ENCODE measurements at places on chromosomes 4 and X. TPM values are rescaled to one million over a fixed set of nuclear protein-coding genes. Genes with fewer than 3 reads are reported as not detected.

DNA sequence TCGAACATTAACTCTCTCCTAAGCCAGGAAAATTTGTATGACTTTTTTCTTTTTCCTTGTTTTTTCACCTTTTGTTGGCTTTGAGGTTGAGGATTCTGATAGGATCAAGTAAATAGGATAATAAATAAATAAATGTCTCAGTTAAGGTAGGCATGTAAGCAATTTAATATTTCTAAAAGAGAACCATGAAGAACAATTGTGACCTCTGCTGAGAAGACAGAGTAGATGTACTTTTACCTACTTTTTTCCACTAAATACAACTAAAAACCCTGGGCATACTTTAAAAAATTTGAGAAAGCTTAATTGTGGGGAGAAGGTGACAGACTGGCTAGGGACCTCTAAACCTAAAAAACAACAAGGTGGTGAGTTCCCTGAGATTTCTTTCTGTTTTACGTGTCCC, 31.6 kb upstream of the CLNK start:
- DNase-seq: no peak

GRCh38 chr4:5691491-5692132, 16.7 kb downstream of the EVC2 start:
- no peak for DNase-seq

- DNase-seq: peak; percentile 82
These were observed 691 bp upstream of the IGFBP7 start for GRCh38 chr4:57110640-57111511.

DNA sequence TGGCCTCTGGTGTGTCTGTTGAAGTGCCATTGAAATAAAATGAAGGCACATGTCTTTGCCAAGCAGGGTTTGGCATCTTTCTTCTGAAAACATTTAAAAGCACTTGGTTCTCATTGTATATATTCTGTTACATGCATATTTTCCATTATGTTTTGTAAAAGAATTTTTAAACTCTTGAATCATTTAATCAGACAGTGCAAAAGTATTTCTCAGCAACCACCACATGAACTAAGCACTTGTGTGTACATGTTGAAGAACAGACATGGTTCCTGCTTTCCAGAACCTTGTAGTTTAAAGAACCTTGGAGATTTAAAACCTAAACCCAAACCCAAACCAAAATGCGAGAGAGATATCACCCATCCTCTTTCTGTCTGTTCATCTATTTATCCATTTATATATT, 220.3 kb upstream of the GIMD1 start:
- no peak for DNase-seq

- DNase-seq: peak; percentile 47
These were observed 76.2 kb upstream of the S100G start for GRCh38 chrX:16573781-16574180.

Gene PPP2R2C
- not detected for total RNA-seq

GRCh38 chrX:55167124-55167803, 52.9 kb upstream of the PAGE5 start:
- DNase-seq: peak; percentile 7

DNA sequence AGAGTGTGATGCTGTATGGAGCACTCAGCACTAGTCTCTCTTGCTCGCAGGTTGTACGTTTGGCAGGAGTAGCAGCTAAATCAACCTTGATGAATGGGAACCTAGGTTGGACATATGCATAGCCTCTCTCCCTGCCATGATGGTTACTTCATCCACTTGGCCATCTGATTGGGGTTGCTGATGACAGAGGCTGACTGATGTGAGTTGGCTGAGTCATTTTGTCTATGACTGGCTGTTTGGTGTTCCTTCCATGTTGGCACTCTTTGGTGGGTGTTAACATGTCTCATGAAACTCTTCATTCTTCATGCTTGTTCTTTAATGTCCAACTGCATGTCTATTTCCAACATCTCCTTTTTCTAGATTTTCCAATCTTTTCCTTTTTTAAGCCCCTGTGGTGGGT, 31.6 kb upstream of the SPARCL1 start:
- no peak for DNase-seq

Gene MXRA5
- 2.8 TPM for total RNA-seq

GRCh38 chrX:107601759-107602158, 26.6 kb upstream of the PRPS1 start:
- no peak for DNase-seq

GRCh38 chr4:144714166-144714565, 68.2 kb downstream of the HHIP start:
- no peak for DNase-seq

GRCh38 chrX:75230296-75230695, 43.6 kb upstream of the UPRT start:
- no peak for DNase-seq

Gene REPS2
- total RNA-seq: 3.3 TPM

Gene AFM
- not detected for total RNA-seq

Gene RRH
- not detected for total RNA-seq

GRCh38 chr4:1294891-1295290, 5.2 kb downstream of the MAEA start:
- DNase-seq: no peak

DNA sequence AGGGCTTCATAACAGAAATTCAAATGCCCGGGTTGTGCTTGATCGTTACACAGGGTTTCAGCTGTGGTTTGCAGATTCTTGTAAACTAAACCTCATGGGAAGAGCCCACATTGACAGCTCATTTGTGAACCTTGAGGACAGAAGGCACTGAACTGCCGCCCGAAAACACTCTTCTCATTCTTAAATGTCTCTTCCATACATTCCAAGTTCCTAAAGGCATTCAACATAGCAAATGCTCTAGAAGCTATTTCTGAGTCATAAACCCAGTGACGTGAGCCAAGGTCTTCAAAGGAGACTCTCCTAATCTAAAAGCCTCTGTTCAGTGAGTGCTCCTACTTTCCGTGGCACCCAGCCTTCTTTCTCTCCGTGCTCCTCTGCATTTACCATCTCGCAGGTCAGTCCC, 737.8 kb upstream of the FRG1 start:
- DNase-seq: peak; percentile 5

GRCh38 chr4:81850701-81851100, 379.0 kb upstream of the RASGEF1B start:
- DNase-seq: no peak

DNA sequence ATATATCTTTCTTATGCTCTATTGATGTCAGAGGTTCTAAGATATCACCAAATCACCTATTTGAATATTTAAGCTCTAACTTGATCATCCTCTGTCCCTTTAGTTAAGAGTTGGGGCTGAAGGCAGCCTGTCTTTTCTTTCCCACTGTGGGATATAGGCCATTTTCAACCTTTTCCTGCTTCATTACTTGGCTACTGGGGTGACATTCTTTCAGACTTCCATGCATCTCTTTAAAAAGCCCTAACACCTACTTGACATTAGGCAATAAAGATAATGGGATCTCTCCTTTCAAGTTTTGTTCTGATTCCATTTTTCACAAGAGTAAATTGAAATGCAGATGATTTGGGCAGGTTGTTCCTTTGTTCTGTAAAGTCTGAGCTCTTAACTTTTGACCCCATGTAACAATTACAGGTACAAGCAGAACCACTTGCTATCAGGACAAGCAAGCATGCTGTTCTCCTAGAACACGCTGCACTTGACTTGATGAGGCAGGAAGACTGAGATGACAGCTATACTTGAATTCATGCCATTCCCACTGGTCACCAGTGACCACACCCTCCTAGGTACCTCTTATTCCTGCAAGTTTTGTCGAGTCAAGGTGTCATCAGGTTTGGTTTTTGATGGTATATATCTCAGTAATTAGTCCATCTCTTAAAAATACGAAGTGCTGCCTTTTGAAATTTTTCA, 18.2 kb downstream of the HOPX start:
- no peak for DNase-seq

- DNase-seq: no peak
These were observed 709.3 kb downstream of the PCDH18 start for GRCh38 chr4:136823020-136823419.

Gene TRAM1L1
- 0.66 TPM for total RNA-seq

GRCh38 chrX:47098338-47099094, 20.3 kb downstream of the RGN start:
- DNase-seq: no peak

Gene P2RY4
- 0.15 TPM for total RNA-seq

- DNase-seq: no peak
These were observed 59.1 kb downstream of the GALNT7 start for GRCh38 chr4:173227756-173228155.

- peak; percentile 12 for DNase-seq
These were observed 7.1 kb downstream of the IGFBP7 start for GRCh38 chr4:57103051-57103450.

- DNase-seq: no peak
These were observed 1.1 kb downstream of the CBLL2 start for GRCh38 chrX:22273714-22274317.

- DNase-seq: peak; percentile 66
These were observed 4.2 kb upstream of the ARSD start for GRCh38 chrX:2933125-2933900.

GRCh38 chrX:45208121-45208856, 7.6 kb upstream of the DIPK2B start:
- DNase-seq: peak; percentile 9

- DNase-seq: peak; percentile 90
These were observed 1.8 kb downstream of the SH3BP2 start for GRCh38 chr4:2794486-2795299.

Gene MTCP1
- total RNA-seq: 11.6 TPM

Gene TASL
- 0.37 TPM for total RNA-seq

DNA sequence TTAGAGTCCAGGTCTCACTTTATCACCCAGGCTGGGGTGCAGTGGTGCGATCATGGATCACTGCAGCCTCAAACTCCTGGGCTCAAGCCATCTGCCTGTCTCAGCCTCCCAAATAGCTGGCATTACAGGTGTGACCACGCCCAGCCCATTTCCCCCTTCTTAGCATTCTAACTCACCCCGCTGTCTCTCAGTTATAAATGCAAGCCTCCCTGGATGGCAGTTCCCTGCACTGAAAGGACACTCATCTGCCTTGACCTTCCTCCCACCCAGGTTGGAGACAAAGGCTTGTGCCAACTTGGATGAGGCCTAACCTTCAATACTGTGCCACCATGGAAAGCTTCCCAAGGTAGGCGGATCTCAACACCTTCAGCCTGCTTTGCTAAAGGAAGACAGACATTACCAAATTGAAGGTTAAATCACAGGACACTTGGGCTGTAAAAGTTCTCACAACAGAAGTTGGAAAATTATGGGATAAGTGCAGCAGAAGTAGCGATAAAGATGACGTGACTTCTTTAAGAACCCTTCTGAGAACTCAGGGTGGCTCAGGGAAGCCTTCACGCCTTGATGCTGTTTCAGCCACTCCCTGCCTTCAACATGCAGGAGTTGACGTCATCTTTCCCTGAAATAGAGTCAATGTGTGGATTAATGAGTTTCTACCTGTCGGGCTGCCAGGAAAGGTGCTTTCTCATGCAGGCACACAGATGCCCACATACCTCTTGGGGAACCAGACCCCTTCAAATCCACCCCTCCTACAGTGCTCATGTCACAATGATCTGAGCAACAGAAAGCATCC, 10.6 kb upstream of the GPM6B start:
- DNase-seq: no peak

Gene SNCA
- 8.3 TPM for total RNA-seq

DNA sequence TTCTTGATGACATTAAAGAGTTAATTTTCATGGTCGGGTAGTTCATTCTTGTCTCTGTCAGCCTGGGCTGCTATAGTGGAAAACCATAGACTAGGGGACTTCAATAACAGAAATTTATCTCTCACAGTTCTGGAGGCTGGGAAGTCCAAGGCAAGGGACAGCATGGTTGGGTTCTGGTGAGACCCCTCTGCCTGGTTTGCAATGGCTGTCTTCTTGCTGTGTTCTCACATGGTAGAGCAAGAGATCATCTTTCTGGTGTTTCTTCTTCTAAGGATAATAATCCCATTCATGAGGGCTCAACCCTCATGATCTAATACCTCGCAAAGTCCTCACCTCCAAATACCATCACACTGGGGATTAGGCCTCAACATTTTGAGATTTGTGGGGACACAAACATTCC, 50.1 kb downstream of the RHOH start:
- DNase-seq: no peak

DNA sequence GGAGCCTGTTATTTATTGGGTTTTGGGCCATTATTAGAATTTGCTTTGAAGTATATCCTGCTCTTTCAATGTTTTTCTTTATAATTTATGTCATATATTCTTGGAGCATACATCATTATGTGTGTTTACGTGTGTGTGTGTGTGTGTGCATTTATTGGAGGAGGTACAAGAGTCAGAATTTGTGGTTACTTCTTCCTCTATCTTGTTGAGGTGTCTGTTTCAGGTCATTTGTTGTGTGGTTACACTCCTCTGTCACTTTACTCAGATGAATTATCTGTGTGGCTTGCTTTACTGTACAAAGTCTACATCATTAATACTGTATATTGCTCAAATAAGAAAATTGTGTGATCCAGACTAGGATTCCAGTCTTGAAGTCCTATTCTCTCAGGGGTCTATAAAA, 1957.4 kb upstream of the TENM3 start:
- no peak for DNase-seq

Gene TMEM144
- 3.3 TPM for total RNA-seq

Gene IL3RA
- not detected for total RNA-seq

GRCh38 chr4:161828061-161828460, 335.7 kb downstream of the FSTL5 start:
- DNase-seq: peak; percentile 40

DNA sequence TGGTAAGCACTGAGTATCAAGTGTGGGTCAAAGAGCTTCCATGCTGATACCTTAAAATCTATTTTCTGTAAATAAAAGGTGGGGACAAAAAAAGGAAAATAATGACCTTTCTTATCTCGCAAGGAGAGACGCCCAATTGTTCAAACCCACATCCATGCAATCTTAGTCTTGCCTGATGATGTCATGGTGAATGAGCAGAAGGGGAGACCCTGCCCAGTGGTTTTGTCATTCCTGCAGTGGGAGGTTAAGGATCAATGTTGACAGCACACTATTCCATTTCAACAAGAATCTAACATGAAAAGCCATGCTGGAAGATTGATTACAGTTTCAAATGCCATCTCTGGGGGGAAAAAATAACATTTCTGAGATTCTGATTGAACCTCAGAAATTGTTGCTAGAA, 40.7 kb upstream of the PUDP start:
- DNase-seq: no peak

DNA sequence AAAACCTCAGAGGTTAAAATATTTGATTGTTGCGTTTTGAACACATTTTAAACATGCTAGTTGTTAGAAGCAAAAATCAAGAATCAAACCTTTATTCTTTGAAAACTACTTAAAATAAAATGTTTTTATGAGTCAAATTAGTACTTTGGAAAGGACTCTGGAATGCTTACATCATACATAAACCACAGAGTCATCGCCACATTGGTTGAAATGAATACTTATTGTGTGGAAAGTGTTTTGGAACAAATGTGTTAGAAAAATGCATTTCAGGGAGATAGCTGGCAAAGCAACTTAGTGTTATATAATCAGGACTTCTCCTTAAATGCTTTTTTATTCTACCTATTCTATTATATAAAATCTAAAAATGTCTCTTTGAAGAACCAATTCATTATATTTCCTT, 49.4 kb upstream of the CAMK2D start:
- peak; percentile 37 for DNase-seq

GRCh38 chrX:54177306-54177705, 5.7 kb downstream of the FAM120C start:
- no peak for DNase-seq

DNA sequence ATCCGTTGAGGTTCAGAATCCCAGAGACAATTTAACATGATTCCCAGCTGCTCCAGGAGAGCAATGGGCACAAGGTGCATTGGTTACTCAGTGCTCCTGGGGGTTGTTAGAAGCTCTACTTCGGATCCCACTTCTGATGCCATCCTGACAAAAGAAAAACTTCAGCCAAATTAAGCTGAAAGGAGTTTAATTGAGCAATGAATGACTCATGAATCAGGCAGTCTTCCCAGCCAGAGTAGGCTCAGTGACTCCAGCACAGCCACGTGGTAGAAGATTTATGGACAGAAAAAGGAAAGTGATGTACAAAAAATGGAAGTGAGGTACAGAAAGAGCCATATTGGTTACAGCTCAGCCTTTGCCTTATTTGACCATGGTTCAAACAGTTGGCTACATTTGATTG, 95.7 kb downstream of the PWWP3B start:
- DNase-seq: peak; percentile 1
